Stimulated activated CD4-positive, alpha-beta T cell treated with anti-CD3 and anti-CD28 coated beads, Interleukin-4, amount 100 ng/mL, for 48 hours (primary cell): ENCODE measurements at places on chromosomes 7 and 10.

DNA sequence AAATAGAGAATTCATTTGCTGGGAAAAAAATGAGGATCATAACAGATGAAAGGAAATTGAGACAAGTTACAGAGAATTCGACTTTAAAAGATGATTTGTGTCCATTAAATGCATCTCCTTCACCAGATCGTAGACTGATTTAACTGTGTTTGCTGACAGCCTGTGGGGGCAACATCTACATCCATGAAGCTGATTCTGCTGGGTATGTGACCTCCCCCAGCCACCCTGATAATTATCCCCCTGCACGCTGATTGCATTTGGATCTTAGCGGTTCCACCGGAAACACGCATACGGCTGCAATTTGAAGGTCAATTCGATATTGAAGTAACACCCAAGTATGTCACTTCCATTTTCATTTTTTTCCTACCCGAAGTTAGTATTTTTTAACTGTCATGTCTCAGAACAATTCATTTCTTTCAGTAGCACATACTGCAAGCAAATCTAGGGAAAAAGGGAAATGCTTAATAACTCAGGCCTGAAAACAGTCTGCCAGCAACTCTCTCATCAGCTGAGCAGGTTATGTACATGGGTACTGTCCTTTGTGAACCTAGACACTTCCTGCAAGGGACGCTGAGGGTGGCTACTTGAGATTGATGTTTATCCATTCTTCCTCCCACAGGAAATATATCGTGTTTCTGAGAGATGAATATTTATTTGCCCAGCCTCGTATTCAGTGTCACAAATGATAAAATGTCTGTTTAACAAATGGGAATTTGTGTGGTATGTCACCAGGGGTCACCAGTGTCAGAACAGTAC, 134.9 kb downstream of the ZNF22 start:
- no peak for DNase-seq

DNA sequence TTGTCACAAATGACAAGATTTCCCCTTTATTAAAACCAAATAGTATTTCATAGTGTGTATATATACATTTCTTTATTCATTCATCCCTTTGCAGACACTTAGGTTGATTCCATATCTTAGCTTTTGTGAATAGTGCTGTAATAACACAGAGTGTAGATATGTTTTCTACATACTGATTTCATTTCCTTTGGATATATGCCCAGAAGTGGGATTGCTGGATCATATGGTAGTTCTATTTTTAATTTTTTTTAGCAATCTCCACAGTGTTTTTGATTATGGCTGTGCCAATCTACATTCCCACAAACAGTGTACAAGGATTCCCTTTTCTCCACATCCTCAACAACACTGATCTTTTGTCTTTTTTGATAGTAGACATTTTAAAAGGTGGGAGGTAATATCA, 46.4 kb downstream of the CSTF2T start:
- DNase-seq, result no peak

- DNase-seq, result no peak
Observed at GRCh38 chr10:23459308-23459939, 20.5 kb downstream of the OTUD1 start.

GRCh38 chr7:42212541-42213090, 24.4 kb downstream of the GLI3 start:
- no peak for DNase-seq

DNA sequence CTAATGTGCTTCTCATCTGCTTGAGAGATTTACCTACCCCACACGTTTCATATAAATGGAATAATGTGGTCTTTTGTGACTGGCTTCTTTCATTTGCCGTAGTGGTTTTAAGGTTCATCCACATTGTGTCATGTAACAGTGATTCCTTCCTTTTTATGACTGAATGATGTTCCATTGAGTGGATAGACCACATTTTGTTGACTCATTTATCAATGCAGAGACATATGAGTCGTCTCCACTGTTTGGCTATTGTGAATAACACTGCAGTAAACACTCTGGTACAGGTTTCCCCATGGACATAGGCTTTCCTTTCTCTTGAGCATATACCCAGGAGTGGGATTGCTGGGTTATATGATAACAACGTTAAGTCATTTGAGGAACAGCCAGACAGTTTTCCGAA, 2.0 kb upstream of the AOC1 start:
- DNase-seq, result no peak

DNA sequence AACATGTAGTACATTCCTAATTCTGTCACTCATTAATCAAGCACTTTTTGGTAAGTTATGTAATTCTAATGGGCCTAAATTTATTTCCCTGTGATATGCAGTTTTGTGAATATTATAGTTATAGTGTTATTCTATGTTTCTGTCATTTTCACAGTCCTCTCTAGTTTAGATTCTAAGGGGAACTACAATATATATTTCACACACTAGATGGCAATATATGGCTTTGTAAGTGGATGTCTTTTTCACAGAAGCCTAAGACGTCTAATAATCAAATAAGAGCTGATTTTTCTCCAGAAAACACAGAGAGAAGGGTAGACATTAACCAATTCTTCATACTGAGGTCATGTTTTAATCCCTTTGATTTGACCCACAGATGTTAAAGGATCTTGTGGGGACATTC, 18.0 kb downstream of the RNLS start:
- no peak for DNase-seq

DNA sequence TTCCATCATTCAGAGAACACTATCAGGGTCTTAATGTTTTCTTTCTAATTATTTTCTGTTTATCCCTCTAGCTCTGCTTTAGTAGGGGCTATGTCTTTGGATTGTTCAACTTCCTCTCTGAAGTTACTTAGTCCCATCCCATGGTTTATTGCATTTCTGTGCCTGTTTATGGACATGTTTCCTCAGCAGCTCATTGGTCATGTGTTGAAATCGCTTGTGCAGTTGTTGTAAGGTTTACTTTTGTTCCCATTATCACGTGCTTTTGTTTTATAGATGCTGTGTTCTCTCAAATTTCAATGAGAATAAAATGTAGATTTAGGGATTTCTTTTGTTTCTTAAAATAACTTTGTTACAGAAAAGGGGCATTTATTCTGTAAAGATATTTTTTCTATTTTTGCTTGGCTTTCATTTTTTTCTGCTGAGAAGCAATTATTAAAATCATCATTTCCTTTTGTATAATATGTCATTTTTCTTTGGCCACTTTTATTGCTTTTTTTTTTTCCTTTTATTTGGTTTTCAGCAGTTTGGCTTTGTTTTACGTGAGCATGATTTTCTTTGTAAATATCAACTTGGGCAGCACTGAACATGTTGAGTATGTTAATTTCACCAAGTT, 110.9 kb downstream of the CCDC7 start:
- no peak for DNase-seq

GRCh38 chr10:86100581-86101061, 266.0 kb downstream of the GRID1 start:
- no peak for DNase-seq

DNA sequence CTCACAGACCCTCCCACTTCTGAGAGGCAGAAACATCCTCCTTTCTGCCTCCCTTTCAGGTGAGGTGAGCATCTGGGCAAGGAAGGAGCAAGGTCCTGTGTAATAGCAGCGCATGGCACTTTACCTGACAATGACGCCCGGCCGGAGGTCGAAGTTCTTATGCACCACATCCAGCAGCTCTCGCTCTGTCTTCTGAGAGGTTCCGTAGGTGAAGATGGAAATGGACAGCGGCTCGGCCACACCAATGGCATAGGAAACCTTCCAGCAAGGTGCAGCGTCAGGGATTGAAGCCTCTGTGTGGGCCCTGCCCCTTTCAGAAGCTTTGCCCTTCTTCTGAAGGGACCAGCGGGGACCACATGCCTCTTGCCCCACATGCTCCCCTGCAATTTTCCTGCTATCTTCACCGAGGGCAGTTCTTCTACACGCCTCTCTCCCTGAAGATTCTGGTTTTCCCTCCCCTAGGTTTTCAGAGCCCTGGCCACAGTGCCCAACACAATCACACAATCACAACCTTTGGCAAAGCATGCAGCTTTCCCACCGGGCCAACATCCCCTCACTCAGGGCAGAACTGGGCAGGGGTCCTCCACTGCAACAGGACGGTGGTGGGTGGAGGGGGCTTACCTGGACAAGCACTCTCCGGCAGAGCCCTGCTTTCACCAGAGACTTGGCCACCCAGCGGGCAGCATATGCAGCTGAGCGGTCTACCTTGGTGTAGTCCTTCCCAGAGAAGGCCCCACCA, 14.9 kb downstream of the MAT1A start:
- no peak for DNase-seq

DNA sequence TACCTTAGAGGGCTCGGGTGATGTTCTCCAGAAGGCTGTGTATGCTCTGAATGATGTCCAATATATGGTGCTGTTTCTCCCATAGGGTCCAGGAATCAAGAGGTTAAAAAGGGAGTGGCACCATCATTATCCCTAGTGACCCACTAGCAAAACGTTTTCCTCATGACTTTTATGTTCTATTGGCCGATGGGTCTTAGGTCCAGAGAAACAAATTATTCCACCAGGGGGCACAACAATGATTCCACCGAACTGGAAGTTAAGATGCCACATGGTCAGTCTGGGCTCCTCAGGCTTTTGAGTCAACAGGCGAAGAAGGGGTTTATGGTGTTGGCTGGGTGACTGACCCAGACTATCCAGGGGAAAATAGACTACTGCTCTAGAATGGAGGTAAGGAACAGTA, 256.1 kb downstream of the COBL start:
- DNase-seq, result no peak

- no peak for DNase-seq
Observed at GRCh38 chr10:49353895-49354566, 41.9 kb downstream of the DRGX start.

- DNase-seq, result no peak
Observed at GRCh38 chr10:125026036-125026931, 84.4 kb downstream of the ZRANB1 start.

DNA sequence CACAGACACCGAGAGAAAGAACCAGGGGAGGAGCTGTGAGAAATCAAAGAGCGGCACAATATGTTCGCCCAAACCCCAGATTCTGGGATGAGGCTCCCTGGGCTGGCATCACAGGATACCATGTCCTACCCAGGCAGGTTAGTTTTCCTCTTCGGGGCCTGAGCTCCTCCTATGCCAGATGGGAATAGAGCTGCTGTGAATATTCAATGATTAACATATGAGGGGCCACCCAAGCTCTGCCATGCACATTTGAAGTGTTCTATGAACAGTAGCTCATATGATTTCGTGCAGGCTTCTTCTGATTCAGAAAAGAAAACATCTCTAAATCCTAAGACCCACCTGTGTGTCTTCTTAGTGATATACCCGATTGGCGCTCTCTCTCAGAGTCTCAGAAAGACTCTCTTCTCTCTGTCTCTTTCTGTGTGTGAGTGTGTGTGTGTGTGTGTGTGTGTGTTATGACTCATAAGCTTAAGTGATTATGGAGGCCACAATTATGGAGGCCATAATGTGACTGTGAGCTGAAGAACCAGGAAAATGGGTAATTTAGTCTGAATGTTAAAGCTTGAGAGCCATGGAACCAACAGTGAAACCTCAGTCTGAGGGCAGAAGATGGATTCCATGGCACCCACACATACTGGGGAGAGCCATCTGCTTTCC, 220.5 kb downstream of the KLF6 start:
- DNase-seq, result no peak

DNA sequence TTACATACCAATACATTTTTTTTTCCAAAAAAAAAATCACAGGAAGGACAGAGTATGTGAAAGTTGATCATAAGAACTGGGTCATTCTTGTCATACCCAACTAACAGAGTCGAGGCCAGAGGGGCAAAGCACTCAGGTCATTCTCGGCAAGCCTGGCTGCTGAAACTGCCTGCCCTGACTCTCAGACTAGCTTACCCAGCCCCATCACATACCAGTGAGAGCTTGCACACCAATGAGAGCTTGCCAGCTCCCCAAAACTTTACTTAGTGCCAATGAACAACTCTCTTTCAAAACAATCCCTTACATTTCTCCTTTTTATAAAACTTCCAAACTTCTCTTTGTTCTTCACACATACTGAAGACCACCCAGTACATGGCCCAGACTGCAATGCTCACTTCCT, 48.9 kb downstream of the VOPP1 start:
- no peak for DNase-seq

DNA sequence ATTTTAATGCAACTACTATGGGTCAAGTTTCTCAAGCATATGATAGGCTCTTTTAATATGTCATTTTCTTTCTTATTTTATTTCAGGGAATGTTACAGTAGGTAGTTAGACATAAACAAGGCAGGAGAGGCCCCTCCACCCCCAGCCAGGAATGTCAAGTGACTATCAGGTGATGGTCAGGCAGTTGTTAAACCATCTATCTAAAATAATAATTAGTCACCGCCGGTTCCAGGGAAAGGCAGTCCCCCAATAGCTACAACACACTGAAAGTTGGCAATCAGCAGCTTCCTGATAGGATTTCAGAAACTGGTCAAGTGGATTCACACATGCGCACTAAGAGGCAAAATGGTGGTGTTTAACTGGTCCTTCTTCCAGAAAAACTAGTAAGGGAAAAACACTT, 9.3 kb downstream of the OLAH start:
- DNase-seq, result no peak

DNA sequence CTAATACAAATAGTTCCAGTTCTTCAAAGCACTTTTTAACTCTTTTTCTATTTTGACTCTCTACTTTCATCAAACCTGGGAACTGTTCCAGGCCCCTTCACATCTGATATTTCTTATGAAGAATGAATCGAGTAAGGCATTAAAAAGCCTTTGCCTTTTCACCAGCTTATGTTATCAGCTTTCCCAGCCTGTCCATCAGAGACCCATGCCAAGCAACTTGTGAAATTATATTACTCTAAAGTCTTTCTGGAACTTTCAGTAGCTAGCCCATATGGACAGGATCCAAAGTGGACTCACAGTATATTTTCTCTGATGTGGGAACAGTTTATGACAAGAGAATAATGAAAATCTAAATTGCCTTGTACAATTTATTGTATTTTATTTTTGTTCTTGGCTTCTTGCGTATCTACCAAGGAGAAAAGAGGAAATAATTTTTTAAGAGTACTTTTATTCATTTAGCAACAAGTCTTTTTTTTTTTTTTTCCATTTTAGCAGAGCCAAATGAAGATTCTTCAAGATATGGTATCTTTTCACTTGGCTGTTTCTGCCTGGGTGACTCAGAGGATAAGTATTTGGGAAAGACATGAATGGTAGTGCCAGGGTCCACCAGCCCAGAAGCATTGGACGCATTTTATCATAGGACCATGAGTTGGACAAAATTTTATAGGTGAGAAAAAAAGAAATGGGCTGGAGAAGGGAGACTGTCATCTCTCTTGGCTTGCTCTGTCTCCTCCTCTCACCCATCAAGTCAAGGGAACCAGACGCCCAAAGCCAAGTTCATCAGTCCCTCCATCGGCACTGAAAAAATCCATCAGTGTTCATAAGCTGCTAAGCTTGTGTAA, 195.8 kb upstream of the NEBL start:
- DNase-seq, result no peak

GRCh38 chr7:54811846-54812254, 52.8 kb upstream of the SEC61G start:
- no peak for DNase-seq

- DNase-seq, result no peak
Observed at GRCh38 chr10:13399236-13399635, 51.1 kb upstream of the SEPHS1 start.
